ENCODE measurements at places on chromosomes 3 and 15. TPM values are rescaled to one million over a fixed set of nuclear protein-coding genes. Genes with fewer than 3 reads are reported as not detected.
A peak's percentile ranks its signal among the peaks of the same experiment; 100 is the strongest.

B3GALNT1 gene
- total RNA-seq, result 4.6 TPM

- peak overlapping the region; percentile 77 for H3K27ac ChIP-seq
- H3K4me1 ChIP-seq, result peaks cover 17% of the 10 kb centered on the region
- DNase-seq, result no peak
These were observed 23.1 kb upstream of the GABPB1 start for GRCh38 chr15:50377867-50378751.

PLIN1 gene
- 0.27 TPM for total RNA-seq

DNA sequence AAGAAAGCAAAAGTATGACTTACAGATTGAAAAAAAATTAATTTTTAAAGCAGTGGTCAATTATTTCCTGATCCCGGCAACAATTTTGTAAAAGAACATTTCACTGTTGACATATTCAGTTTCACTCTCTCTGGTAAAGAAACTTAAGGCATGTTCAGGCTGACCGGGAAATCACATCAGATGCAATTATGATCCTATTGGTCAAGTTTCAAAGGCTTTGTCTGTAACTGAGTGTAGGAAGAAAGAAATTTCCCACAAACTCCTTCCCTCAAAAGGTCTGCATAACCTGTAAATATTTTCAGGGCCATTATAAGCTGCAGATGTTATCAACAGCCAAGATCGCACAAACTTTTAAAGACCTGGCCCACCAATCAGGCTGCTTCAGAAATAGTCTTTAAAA lies 205.4 kb upstream of the IGF1R start:
- H3K27ac ChIP-seq, result no peak overlapping the region
- H3K4me1 ChIP-seq, result peaks cover 5% of the 10 kb centered on the region
- H3K4me3 ChIP-seq, result no peak overlapping the region

ERICH6 gene
- not detected for total RNA-seq

EFHB gene
- not detected for total RNA-seq

- no peaks in the 10 kb centered on the region for H3K27me3 ChIP-seq
- no peak overlapping the region for H3K4me3 ChIP-seq
- H3K36me3 ChIP-seq, result peaks cover 78% of the 10 kb centered on the region
- peaks cover 21% of the 10 kb centered on the region for H3K4me1 ChIP-seq
- no peak for DNase-seq
These were observed 39.5 kb downstream of the ANP32A start for GRCh38 chr15:68781217-68781616.

MYO5C gene
- total RNA-seq, result 2.4 TPM

GRCh38 chr3:50630394-50630793 lies 13.4 kb downstream of the MAPKAPK3 start:
- H3K27me3 ChIP-seq, result no peaks in the 10 kb centered on the region
- no peak overlapping the region for H3K4me3 ChIP-seq
- DNase-seq, result no peak
- peaks cover 31% of the 10 kb centered on the region for H3K4me1 ChIP-seq
- H3K27ac ChIP-seq, result no peak overlapping the region
- H3K36me3 ChIP-seq, result no peaks in the 10 kb centered on the region

GRCh38 chr3:38458796-38459498 lies 5.3 kb downstream of the ACVR2B start:
- H3K36me3 ChIP-seq, result peaks cover 2% of the 10 kb centered on the region
- no peak for DNase-seq
- peaks cover 6% of the 10 kb centered on the region for H3K4me1 ChIP-seq
- H3K27me3 ChIP-seq, result peaks cover 5% of the 10 kb centered on the region
- no peak overlapping the region for H3K4me3 ChIP-seq
- no peak overlapping the region for H3K27ac ChIP-seq

DNA sequence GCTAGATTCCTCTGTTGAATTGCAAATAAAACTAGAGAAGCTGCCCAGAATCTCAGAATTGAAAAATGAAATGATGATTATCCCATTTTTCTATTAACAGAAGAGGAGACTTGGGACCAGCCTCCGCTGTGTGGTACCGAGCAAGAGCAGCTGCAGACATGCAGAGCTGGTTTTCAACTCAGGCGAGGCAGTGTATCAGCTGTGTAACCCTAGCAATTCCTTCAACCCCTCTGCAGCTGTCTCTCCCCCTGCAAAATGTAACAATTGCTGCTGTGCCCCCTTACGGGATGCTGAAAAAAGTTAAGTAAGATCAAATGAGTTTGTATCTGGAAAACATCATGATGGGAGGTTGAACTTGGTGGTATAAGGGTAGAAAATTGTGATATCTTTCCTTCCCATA lies 98.5 kb upstream of the C3orf80 start:
- H3K27ac ChIP-seq, result no peak overlapping the region
- no peaks in the 10 kb centered on the region for H3K27me3 ChIP-seq
- H3K36me3 ChIP-seq, result no peaks in the 10 kb centered on the region
- DNase-seq, result no peak
- H3K4me1 ChIP-seq, result peaks cover 13% of the 10 kb centered on the region

TMEM108 gene
- total RNA-seq, result not detected

SCG3 gene
- not detected for total RNA-seq

ACOX2 gene
- total RNA-seq, result not detected

TUSC7 gene
- not detected for total RNA-seq

DNA sequence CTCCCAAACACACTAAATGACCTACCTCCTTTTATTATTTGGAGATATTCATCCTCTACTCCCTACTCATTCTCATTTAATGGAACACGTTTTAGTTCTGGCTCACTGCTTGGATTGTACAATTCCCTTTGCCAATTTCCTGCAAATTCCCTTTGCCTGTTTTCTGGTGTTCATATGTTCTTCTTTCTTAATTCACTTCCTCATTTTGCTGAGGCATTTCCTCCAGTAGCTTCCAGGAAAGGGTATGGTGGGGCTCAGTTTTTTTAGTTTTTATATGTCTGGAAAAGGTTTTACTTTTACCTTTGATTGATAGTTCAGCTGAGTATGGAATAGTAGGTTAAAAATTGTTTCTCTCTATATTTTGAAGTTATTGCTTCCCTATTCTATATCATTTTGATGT lies 143.6 kb upstream of the GOLIM4 start:
- H3K27me3 ChIP-seq, result peaks cover 13% of the 10 kb centered on the region
- H3K36me3 ChIP-seq, result no peaks in the 10 kb centered on the region
- H3K27ac ChIP-seq, result no peak overlapping the region
- no peak overlapping the region for H3K4me3 ChIP-seq
- no peaks in the 10 kb centered on the region for H3K4me1 ChIP-seq

GRCh38 chr3:97979610-97980009 lies 7.4 kb upstream of the RIOX2 start:
- no peak overlapping the region for H3K4me3 ChIP-seq
- no peaks in the 10 kb centered on the region for H3K36me3 ChIP-seq
- H3K4me1 ChIP-seq, result no peaks in the 10 kb centered on the region
- no peak for DNase-seq
- no peak overlapping the region for H3K27ac ChIP-seq

- peak; percentile 4 for DNase-seq
- no peak overlapping the region for H3K27ac ChIP-seq
- peaks cover 16% of the 10 kb centered on the region for H3K27me3 ChIP-seq
- H3K36me3 ChIP-seq, result no peaks in the 10 kb centered on the region
These were observed 279.4 kb upstream of the TLE3 start for GRCh38 chr15:70376929-70377691.

DNA sequence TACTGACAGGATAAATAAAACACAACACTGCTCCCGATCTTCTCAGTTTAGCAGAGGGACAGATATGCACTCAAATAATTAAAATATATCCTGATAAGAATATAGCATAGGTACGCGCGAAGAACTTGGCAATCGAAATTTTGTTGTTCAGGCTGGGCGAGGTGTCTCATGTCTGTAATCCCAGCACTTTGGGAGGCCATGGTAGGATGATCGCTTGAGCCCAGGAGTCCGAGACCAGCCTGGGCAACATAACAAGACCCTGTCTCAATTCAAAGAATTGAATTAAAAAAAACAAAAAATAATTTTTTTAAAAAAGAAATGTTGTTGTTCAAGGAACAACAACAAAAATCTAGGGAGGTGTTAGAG lies 7.6 kb downstream of the B2M start:
- no peaks in the 10 kb centered on the region for H3K27me3 ChIP-seq
- peak overlapping the region; percentile 72 for H3K4me3 ChIP-seq
- no peak for DNase-seq
- H3K4me1 ChIP-seq, result peaks cover 93% of the 10 kb centered on the region
- H3K36me3 ChIP-seq, result peaks cover 60% of the 10 kb centered on the region
- H3K27ac ChIP-seq, result peak overlapping the region; percentile 98

DNA sequence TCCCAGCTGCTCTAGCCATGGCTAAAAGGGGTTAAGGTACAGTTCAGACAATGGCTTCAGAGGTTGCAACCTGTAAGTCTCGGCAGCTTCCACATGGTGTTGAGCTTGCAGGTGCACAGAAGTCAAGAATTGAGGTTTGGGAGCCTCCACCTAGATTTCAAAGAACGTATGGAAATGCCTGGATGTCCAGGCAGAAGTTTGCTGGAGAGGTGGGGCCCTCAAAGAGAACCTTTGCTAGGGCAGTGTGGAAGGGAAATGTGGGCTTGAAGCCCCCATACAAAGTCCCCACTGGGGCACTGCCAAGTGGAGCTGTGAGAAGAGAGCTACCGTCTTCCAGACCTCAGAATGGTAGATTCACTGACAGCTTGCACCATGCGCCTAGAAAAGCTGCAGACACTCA lies 73.7 kb downstream of the STT3B start:
- H3K27me3 ChIP-seq, result no peaks in the 10 kb centered on the region
- DNase-seq, result no peak
- H3K36me3 ChIP-seq, result peaks cover 77% of the 10 kb centered on the region
- H3K4me1 ChIP-seq, result peaks cover 6% of the 10 kb centered on the region
- H3K4me3 ChIP-seq, result no peak overlapping the region

SLC2A2 gene
- total RNA-seq, result not detected

CPB1 gene
- not detected for total RNA-seq

PLAAT1 gene
- not detected for total RNA-seq

GRCh38 chr3:64824394-64824909 lies 136.7 kb upstream of the ADAMTS9 start:
- no peaks in the 10 kb centered on the region for H3K4me1 ChIP-seq
- no peak overlapping the region for H3K27ac ChIP-seq
- no peaks in the 10 kb centered on the region for H3K36me3 ChIP-seq
- H3K4me3 ChIP-seq, result no peak overlapping the region
- H3K27me3 ChIP-seq, result no peaks in the 10 kb centered on the region

TRIM42 gene
- not detected for total RNA-seq

GRCh38 chr3:109254770-109255169 lies 61.5 kb downstream of the DPPA2 start:
- H3K36me3 ChIP-seq, result no peaks in the 10 kb centered on the region
- DNase-seq, result no peak
- no peak overlapping the region for H3K27ac ChIP-seq
- H3K4me3 ChIP-seq, result no peak overlapping the region
- H3K4me1 ChIP-seq, result no peaks in the 10 kb centered on the region

GRCh38 chr3:12224181-12225147 lies 64.4 kb upstream of the PPARG start:
- H3K27ac ChIP-seq, result no peak overlapping the region
- no peak for DNase-seq
- H3K4me3 ChIP-seq, result no peak overlapping the region

GOLGA8G gene
- total RNA-seq, result not detected

EFL1 gene
- 19.0 TPM for total RNA-seq

GRCh38 chr3:129855832-129856419 lies 37.6 kb downstream of the TMCC1 start:
- H3K4me1 ChIP-seq, result peaks cover 10% of the 10 kb centered on the region
- no peak overlapping the region for H3K4me3 ChIP-seq
- no peaks in the 10 kb centered on the region for H3K27me3 ChIP-seq
- no peak for DNase-seq
- no peak overlapping the region for H3K27ac ChIP-seq

NME9 gene
- total RNA-seq, result not detected

GRCh38 chr3:39260318-39260717 lies 19.5 kb downstream of the CX3CR1 start:
- H3K4me1 ChIP-seq, result peaks cover 83% of the 10 kb centered on the region
- no peaks in the 10 kb centered on the region for H3K36me3 ChIP-seq
- no peak overlapping the region for H3K27ac ChIP-seq

- peaks cover 23% of the 10 kb centered on the region for H3K4me1 ChIP-seq
- H3K27me3 ChIP-seq, result no peaks in the 10 kb centered on the region
- no peak overlapping the region for H3K4me3 ChIP-seq
These were observed 60.3 kb downstream of the RGMA start for GRCh38 chr15:93028632-93029213.

CD96 gene
- total RNA-seq, result 32.4 TPM

SPATA12 gene
- total RNA-seq, result not detected

GRCh38 chr3:177591379-177591778 lies 394.1 kb upstream of the TBL1XR1 start:
- H3K4me1 ChIP-seq, result peaks cover 13% of the 10 kb centered on the region
- no peaks in the 10 kb centered on the region for H3K36me3 ChIP-seq
- H3K27ac ChIP-seq, result no peak overlapping the region
- H3K27me3 ChIP-seq, result no peaks in the 10 kb centered on the region
- DNase-seq, result no peak

CHRD gene
- total RNA-seq, result not detected

RARRES1 gene
- total RNA-seq, result not detected

DNA sequence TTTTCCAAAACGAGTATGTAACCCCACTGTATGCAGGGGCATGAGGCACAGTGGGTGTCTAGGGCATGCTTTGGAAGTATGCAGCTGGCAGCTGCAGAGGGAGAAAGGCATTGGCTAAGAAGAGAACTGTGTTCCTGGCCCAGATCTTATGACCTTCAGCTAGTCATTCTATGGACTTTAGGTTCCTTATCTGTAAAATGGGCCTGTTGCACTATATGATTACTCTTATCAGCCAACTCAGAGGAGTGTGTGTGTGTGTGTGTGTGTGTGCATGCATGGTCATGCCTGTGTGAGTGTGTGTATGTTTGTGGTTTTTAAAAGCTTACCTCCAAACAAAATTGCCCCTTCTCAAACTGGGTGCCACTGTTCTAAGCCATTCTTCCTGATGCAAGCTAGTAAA lies 27.4 kb upstream of the CHST2 start:
- no peak for DNase-seq
- H3K4me1 ChIP-seq, result no peaks in the 10 kb centered on the region
- no peaks in the 10 kb centered on the region for H3K27me3 ChIP-seq
- H3K36me3 ChIP-seq, result no peaks in the 10 kb centered on the region
- no peak overlapping the region for H3K27ac ChIP-seq
- H3K4me3 ChIP-seq, result no peak overlapping the region

DNA sequence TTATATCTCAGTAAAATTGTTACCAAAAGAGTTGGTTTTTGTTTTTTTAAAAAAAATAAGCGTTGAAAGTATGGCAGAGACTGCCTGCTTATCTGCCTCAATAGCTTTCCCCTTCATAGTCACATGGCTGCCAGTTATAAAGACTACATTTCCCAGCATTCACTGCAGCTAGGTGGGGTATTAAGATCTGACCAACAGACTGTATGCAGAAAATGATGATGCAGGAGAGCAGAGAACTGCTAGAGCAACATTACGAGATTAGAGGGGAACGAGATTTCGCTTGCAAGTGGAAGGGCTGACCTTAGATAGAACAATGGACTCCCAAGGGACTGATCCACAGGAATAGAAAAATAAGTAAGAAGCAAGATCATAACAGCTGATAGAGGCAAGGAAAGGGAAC lies 14.3 kb downstream of the RHOA start:
- H3K27me3 ChIP-seq, result no peaks in the 10 kb centered on the region
- H3K4me1 ChIP-seq, result peaks cover 78% of the 10 kb centered on the region
- no peak overlapping the region for H3K4me3 ChIP-seq
- H3K27ac ChIP-seq, result peak overlapping the region; percentile 19
- DNase-seq, result no peak

PEX5L gene
- not detected for total RNA-seq

FETUB gene
- not detected for total RNA-seq

CLDN18 gene
- not detected for total RNA-seq

- peaks cover 4% of the 10 kb centered on the region for H3K27me3 ChIP-seq
- DNase-seq, result no peak
- H3K27ac ChIP-seq, result no peak overlapping the region
These were observed 435.5 kb upstream of the TGFBR2 start for GRCh38 chr3:30170681-30171438.

HDAC11 gene
- total RNA-seq, result 1.6 TPM

RTP4 gene
- total RNA-seq, result 9.0 TPM

Measured in activated B cell treated with CpG ODN at 0.5 μM for 24 hours (primary cell).